ENCODE measurements at places on chromosomes 7 and 10.

DNA sequence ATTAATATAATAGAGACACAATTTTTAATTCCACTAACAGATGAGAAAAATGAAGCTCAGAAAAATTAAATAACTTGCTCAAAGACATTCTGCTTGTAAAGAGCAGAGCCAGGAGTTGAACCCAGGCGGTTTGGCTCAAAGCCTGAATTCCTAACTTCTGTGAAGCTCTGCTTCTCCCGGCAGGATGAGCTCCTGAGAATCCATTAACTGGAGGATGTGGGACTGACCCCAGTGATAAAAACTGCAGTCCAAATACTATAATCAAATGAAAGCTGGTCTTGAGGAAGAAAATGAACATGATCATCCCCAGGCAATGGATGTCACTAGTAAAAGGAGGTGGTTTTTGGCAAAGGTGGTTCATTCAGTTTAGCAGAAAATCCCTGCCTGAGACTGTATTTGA lies 898.2 kb downstream of the CCSER2 start:
- no peaks in the 10 kb centered on the region for H3K4me1 ChIP-seq
- H3K27ac ChIP-seq: no peak overlapping the region
- no peak for DNase-seq
- no peaks in the 10 kb centered on the region for H3K36me3 ChIP-seq
- H3K4me3 ChIP-seq: no peak overlapping the region

- H3K36me3 ChIP-seq: no peaks in the 10 kb centered on the region
- H3K4me3 ChIP-seq: no peak overlapping the region
- no peak overlapping the region for H3K27ac ChIP-seq
- H3K27me3 ChIP-seq: peaks cover 4% of the 10 kb centered on the region
- H3K4me1 ChIP-seq: peaks cover 18% of the 10 kb centered on the region
Measured at GRCh38 chr7:149498811-149499210, 1.2 kb upstream of the ZNF746 start.

GRCh38 chr7:99106411-99106810 lies 37.5 kb downstream of the SMURF1 start:
- H3K27me3 ChIP-seq: no peaks in the 10 kb centered on the region
- no peaks in the 10 kb centered on the region for H3K36me3 ChIP-seq

GRCh38 chr7:151888079-151889067 lies 11.5 kb upstream of the PRKAG2 start:
- no peak for DNase-seq
- H3K27ac ChIP-seq: no peak overlapping the region
- H3K4me1 ChIP-seq: no peaks in the 10 kb centered on the region
- no peak overlapping the region for H3K4me3 ChIP-seq
- H3K36me3 ChIP-seq: no peaks in the 10 kb centered on the region

GRCh38 chr7:24318326-24318725 lies 34.3 kb downstream of the NPY start:
- no peak overlapping the region for H3K4me3 ChIP-seq
- H3K27me3 ChIP-seq: no peaks in the 10 kb centered on the region
- no peaks in the 10 kb centered on the region for H3K4me1 ChIP-seq
- no peaks in the 10 kb centered on the region for H3K36me3 ChIP-seq

GRCh38 chr10:101000127-101000914 lies 713 bp downstream of the LZTS2 start:
- no peaks in the 10 kb centered on the region for H3K27me3 ChIP-seq
- H3K36me3 ChIP-seq: no peaks in the 10 kb centered on the region
- H3K4me1 ChIP-seq: peaks cover 33% of the 10 kb centered on the region
- H3K4me3 ChIP-seq: peak overlapping the region; percentile 92

DNA sequence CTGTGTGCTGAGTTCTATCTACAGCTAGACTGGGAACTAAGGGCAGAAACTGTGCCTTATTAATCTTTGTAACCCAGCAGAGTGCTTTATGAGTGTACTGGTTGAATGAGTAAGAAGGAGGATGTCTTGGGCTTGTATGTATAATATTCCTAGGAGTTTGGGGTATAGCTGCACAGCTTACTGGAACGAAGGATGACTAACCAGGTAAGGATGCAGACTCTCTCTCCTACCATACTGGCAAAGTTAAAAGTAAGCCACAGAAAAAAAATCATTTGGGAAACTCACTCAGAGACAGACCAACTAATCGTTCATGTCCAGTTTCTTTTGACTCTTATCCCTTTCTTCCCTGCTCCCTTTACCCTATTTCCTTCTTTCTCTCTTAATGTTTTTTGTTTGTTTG lies 1.4 kb upstream of the DHTKD1 start:
- H3K4me3 ChIP-seq: no peak overlapping the region
- DNase-seq: no peak
- H3K4me1 ChIP-seq: no peaks in the 10 kb centered on the region
- H3K27ac ChIP-seq: no peak overlapping the region

DNA sequence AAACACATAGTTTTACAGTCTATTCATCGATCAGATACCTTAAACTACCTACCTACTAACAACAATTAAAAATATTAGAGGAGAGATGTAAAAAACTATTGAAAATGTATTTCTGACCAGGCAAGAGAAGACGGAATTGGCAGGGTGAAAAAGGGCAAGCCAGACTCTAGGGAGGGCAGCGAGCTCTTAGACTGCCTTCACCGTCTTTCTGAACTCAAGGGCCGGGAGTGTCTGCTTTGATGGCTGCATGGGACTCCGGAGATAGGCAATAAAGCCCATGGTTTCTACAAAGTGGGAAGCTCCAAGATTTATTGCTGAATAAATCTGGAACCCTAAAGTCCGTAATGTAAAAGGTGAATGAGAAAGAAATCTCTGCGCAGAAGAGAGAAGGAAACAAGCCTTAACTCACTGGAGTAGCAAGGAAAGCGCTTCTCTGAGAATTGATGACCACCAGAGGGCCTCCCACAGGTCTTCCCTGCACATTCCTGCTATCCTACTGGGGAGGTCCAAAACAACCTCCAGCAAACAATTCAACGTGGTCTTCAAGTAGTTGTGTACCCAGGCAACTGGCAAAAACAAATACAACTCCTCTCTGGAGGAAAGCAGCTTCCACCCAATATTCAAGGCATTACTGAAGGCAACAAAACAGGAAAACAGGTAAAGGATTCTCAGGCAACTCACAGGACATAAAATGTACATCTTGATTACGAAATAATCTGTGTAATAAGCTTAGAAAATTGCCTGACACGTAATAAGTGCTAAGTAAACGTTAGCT lies 181.3 kb downstream of the SDK1 start:
- H3K36me3 ChIP-seq: no peaks in the 10 kb centered on the region
- no peak overlapping the region for H3K4me3 ChIP-seq
- peak; percentile 58 for DNase-seq
- no peaks in the 10 kb centered on the region for H3K27me3 ChIP-seq

DNA sequence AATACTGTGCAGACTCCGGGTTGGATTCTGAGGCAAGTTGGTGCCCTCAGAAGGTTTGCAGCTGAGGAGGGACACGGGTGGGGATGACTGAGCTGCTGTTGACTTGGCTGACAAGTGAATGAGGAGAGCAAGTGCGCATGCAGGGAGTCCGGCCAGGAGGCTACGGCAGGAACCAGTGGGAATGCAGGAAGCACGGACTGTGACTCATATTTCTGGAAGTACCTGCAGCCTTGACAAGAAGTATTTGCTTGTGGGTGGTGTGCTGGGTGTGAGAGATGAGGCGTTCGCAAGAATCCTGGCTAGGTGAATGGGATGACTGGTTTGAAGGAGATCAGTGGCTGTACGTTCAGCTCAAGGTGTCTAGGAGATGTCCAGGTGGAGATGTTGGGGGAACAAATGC lies 30.8 kb upstream of the FXYD4 start:
- peak; percentile 56 for DNase-seq
- H3K27ac ChIP-seq: peak overlapping the region; percentile 54
- no peak overlapping the region for H3K4me3 ChIP-seq
- H3K4me1 ChIP-seq: peaks cover 12% of the 10 kb centered on the region
- no peaks in the 10 kb centered on the region for H3K27me3 ChIP-seq

GRCh38 chr7:87512906-87513305 lies 37.4 kb upstream of the ABCB4 start:
- no peaks in the 10 kb centered on the region for H3K4me1 ChIP-seq
- H3K4me3 ChIP-seq: no peak overlapping the region
- H3K36me3 ChIP-seq: no peaks in the 10 kb centered on the region
- DNase-seq: no peak
- no peak overlapping the region for H3K27ac ChIP-seq

DNA sequence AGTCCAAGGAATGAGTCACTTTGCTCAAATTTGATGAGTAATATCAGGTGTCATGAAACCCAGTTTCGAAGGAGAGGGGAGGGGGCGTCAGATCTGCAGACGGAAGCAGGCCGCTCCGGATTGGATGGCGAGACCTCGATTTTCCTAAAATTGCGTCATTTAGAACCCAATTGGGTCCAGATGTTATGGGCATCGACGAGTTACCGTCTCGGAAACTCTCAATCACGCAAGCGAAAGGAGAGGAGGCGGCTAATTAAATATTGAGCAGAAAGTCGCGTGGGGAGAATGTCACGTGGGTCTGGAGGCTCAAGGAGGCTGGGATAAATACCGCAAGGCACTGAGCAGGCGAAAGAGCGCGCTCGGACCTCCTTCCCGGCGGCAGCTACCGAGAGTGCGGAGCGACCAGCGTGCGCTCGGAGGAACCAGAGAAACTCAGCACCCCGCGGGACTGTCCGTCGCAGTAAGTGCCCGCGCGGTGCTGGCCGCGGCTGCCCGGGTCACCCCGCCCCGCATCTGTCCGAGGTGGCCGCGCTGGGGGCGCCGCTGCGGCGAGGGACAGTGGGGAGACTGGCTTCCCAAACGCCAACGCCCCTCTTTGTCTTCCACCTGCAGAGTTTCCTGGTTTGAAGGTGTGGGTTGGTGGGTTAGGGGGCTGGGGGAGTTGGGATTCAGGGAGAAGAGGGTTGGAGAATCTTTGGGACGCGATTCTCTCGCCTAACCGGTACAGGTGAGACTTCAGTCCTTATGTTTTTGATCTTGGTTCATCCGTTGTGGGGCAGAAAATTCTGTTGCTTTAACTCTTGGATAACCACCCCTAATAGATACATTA lies at the start of gene TAC1:
TAC1 (plus strand) TSS at position 351 of the 829 bp plus-strand sequence. CDS start 527 bp downstream, outside the sequence.
- peaks cover 94% of the 10 kb centered on the region for H3K27me3 ChIP-seq
- peaks cover 14% of the 10 kb centered on the region for H3K4me1 ChIP-seq
- H3K36me3 ChIP-seq: no peaks in the 10 kb centered on the region
- DNase-seq: peak; percentile 35

DNA sequence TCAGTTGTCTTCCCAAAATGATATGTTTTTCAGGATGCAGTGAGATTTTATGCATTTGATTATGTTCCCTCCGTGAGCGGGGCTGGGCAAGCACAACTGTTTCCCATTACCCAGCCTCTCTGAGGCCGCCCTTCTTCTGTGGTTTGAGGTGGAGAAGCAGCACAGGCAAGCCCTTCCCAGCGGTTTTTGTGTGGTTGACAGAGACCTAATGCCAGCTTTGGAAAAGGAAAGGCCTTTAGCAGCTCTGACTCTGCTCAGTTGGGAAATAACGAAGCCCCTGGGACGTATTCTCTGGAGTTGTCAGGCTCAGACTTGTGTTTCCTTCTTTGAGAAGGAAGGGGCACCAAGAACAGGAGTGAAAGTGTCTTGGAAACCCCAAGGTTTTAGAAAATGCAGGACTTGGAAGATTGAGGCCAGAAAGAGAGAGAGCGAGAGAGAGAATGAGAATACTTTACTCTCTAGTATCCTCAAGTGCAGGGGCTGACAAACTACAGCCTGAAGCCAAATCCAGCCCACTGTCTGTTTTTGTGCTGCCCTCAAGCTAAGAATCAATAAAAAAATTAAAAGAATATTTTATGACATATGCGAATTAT lies 20.6 kb upstream of the PDCD4 start:
- H3K36me3 ChIP-seq: no peaks in the 10 kb centered on the region
- H3K27me3 ChIP-seq: no peaks in the 10 kb centered on the region
- peak; percentile 8 for DNase-seq
- H3K4me3 ChIP-seq: no peak overlapping the region

- no peaks in the 10 kb centered on the region for H3K36me3 ChIP-seq
- no peak overlapping the region for H3K4me3 ChIP-seq
- H3K27ac ChIP-seq: no peak overlapping the region
- H3K4me1 ChIP-seq: no peaks in the 10 kb centered on the region
- H3K27me3 ChIP-seq: no peaks in the 10 kb centered on the region
Measured at GRCh38 chr10:9010931-9011670, 956.6 kb downstream of the GATA3 start.

DNA sequence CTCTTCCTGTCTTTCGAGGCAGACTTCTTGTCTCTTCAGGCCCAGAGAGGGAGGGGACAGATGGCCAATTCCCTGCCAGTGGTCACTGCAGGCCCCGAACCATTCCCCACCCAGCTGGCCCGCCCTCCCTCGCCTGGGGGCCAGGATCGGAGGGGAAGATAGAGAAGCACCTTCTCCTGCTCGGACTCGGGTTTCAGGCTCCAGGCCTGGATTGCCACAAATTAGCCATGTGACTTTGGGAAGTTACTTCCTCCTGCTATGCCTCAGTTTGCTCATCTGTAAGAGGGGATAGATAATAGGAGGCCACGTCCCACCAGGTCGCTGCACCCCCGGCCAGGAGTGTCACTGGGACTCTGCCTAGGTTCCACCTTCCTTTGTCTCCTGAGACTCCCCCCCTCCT lies 24.8 kb upstream of the PPP2R2D start:
- H3K36me3 ChIP-seq: no peaks in the 10 kb centered on the region
- H3K27ac ChIP-seq: no peak overlapping the region
- H3K4me1 ChIP-seq: no peaks in the 10 kb centered on the region
- H3K27me3 ChIP-seq: no peaks in the 10 kb centered on the region

- peaks cover 29% of the 10 kb centered on the region for H3K4me1 ChIP-seq
- no peaks in the 10 kb centered on the region for H3K27me3 ChIP-seq
- DNase-seq: no peak
- no peaks in the 10 kb centered on the region for H3K36me3 ChIP-seq
- H3K4me3 ChIP-seq: no peak overlapping the region
- peak overlapping the region; percentile 79 for H3K27ac ChIP-seq
Measured at GRCh38 chr7:2821842-2822507, 22.1 kb downstream of the GNA12 start.

GRCh38 chr10:11468126-11468742 lies 143.2 kb downstream of the USP6NL start:
- H3K27me3 ChIP-seq: no peaks in the 10 kb centered on the region
- DNase-seq: no peak
- H3K27ac ChIP-seq: no peak overlapping the region

DNA sequence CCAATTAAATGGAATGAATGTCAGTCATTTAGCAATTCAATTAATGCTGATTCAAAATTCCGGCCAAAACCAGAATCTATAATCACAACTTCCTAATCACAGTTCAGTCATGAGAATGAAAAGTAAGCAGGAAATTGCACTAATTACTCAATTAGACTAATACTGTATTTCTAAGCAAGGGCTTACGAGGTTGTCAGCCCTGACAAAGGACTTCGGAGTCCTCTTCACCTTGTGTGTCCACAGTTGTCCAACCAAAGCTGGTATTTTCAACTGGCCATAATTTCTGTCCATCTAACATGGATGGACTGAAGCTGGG lies 17.4 kb downstream of the CPA1 start:
- H3K4me3 ChIP-seq: no peak overlapping the region
- H3K27me3 ChIP-seq: no peaks in the 10 kb centered on the region
- no peaks in the 10 kb centered on the region for H3K36me3 ChIP-seq
- DNase-seq: no peak
- peak overlapping the region; percentile 75 for H3K27ac ChIP-seq

DNA sequence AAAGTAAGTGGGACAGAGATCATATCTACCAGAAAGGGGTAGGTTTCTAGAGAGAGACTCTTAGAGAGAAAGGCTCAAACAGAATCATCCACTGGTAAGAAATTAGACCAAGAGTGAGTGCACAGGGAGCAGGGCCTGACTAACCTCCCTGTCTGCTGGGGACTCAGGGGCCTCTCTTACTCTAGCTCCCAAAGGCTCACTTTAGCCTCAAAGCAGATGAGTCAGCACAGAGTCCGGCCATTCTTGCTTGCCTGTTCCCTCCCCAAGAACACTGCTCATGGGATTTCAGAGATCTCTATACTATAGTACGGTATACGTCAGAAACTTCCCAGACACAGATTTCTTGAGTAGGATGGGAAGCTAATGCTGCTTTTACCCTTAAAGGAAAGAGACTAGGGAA lies 32.7 kb downstream of the RBM28 start:
- no peaks in the 10 kb centered on the region for H3K27me3 ChIP-seq
- DNase-seq: peak; percentile 49
- no peaks in the 10 kb centered on the region for H3K36me3 ChIP-seq
- no peak overlapping the region for H3K4me3 ChIP-seq
